ENCODE measurements at places on chromosomes 4 and X. TPM values are rescaled to one million over a fixed set of nuclear protein-coding genes. Genes with fewer than 3 reads are reported as not detected.

GRCh38 chrX:8067754-8068462 lies 103.2 kb downstream of the VCX2 start:
- H3K27ac ChIP-seq, result no peak overlapping the region
- no peak overlapping the region for H3K4me3 ChIP-seq
- no peak for DNase-seq
- no peaks in the 10 kb centered on the region for H3K4me1 ChIP-seq
- no peaks in the 10 kb centered on the region for H3K27me3 ChIP-seq

DNA sequence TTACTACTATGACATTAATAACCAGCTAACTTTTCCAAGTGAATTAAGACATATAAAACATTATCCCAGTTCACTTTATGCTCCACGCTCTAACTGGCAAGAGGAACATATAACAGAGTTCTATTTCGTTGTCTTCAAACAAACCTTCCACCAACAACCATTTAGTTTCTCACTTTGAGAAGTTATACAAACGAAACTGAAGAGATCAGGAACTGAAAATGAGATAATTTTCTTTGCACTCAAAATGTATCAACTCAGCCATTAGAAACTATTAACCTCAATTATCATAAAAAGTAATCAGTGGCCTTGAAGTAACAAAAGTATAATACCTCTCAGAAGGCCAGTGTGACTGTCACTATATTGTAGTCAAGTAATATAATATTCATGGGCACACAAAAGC lies 70.1 kb downstream of the CHM start:
- no peaks in the 10 kb centered on the region for H3K4me1 ChIP-seq
- no peak for DNase-seq
- no peak overlapping the region for H3K4me3 ChIP-seq
- H3K27ac ChIP-seq, result no peak overlapping the region
- no peaks in the 10 kb centered on the region for H3K27me3 ChIP-seq

DNA sequence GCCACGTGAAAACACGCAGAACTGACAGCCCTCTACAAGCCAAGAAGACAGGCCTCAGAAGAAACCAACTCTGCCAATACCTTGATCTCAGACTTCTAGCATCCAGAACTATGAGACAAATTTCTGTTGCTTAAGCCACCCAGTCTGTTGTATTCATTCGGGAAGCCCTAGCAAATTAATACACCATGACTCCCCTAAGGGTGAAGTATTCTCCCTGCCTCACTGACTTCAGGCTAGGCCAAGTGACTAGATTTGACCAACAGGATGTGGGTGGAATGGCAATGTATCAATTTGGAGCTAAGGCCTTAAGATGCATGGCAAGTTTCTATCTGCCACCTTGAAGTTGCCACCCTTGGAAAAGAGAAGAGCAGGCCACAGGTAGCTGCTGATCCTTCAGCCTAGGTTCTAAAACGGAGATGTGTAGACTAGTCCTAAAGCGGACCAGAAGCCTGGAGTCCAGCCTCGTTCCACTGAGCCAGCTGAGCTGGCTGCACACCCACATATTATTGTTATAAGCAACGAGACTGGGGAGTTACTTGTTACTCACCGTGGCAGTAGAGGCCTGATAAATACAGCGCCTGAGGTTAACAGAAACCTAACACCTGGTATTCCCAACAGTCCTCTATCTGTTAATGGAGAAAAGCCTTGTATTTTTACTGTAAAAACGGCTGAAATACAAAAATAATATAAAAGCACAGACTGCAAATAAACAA lies 16.4 kb downstream of the SCARB2 start:
- H3K4me3 ChIP-seq, result no peak overlapping the region
- peaks cover 5% of the 10 kb centered on the region for H3K36me3 ChIP-seq
- no peak for DNase-seq

DNA sequence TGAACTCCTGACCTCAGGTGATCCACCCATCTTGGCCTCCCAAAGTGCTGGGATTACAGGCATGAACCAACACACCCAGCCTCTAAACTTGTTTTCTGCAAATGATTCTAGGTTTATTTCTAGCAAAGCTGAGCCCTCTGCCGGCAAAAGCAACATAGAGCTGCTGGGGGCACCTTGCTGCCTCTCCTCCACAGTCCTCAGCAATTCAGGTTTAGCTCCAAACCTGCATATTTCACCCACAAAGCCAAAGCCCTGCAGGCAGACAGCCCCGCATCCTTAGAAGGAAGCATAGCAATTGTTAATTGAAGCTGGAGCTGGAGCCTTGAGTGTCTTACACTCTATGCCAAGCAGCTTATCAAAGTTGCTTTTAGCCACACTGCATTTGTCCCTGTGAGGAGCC lies 24.9 kb upstream of the OCIAD2 start:
- no peak for DNase-seq
- H3K36me3 ChIP-seq, result no peaks in the 10 kb centered on the region
- H3K27me3 ChIP-seq, result no peaks in the 10 kb centered on the region
- no peak overlapping the region for H3K27ac ChIP-seq
- no peaks in the 10 kb centered on the region for H3K4me1 ChIP-seq

DNA sequence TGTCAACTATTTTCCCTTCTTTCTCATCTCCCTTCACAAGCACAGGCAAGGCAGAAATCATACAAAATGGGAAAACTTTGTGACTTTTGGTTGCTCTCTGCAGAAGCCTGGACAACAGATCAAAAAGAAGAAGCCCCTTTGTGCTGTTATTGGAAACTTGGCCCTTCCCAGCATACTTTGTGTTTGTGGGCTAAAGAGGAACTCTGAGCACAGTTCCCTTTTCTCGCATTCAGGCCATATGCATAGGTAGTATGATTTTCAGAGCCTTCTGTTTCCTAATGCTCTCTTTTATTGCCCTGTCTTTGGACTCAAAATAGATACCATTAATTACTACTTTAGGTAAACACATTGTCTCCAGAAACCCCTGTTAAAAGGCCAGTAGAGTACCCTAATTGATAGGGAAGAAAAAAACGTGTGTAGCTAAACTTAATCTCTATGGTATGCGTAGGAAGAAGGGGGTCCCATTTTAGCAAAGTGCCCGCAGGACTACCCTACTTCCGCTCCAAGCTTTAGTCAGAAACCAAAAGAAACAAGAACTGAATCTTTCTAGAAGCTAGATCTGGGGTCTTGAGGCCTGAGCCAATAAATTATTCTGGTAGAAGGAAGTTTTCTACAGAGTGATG lies 26.6 kb downstream of the VSIG4 start:
- H3K36me3 ChIP-seq, result no peaks in the 10 kb centered on the region
- no peak overlapping the region for H3K4me3 ChIP-seq
- peak overlapping the region; percentile 58 for H3K27ac ChIP-seq
- no peak for DNase-seq

GRCh38 chrX:71542411-71542810 lies 9.5 kb downstream of the OGT start:
- peaks cover 71% of the 10 kb centered on the region for H3K36me3 ChIP-seq
- H3K4me3 ChIP-seq, result no peak overlapping the region
- H3K4me1 ChIP-seq, result no peaks in the 10 kb centered on the region

SH3BGRL gene
- total RNA-seq, result 110 TPM

All from thymus (tissue), 14 donors.